ENCODE measurements at places on chromosomes 16 and 17.

- no peak for DNase-seq
These were observed 58.6 kb upstream of the DNAH9 start for GRCh38 chr17:11539637-11540036.

GRCh38 chr16:31861455-31861854, 12.2 kb upstream of the ZNF267 start:
- DNase-seq: no peak

DNA sequence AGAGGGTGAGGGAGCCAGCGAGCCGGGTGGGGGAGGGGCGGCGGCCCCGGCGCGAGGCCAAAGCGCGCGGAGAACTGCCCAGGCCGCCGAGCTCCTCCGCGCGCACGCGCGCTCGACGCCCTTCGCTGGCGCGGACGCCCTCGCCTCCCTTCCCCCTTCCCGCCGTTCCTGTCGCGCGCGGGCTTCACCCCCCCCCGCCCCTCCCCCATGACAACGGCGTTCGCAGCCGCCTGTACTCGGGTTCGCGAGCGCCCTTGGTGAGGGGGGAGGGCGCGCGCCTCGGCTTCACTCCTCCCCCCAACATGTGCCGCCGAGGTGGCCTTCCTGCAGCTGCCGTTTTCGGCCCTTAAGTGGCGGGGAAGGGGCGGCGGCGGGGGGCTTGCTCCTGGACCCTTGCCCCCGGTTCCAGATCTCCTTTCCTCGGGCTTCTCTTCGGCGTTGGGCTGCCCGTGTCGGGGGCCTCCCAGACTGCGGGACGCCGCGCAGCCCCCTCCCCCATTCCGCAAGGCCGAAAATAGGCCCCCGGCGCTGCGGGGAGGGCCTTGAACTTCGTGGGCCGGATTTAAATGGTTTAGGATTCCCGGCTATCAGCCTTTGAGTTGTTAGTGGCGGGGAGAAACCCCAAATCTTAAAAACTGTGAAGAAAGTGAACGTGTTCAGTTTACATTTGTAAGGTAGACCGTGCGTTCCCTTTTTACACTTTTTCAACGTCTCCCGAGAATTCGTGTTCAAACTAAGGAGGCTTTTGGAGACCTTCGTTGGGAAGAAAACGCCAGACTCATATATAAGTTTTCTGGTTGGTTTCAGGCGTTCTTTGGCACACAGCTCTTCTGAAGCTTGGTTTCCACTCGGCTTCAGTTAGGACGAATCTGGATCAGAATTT, 653 bp downstream of the SRRM2 start:
- no peak for DNase-seq

DNA sequence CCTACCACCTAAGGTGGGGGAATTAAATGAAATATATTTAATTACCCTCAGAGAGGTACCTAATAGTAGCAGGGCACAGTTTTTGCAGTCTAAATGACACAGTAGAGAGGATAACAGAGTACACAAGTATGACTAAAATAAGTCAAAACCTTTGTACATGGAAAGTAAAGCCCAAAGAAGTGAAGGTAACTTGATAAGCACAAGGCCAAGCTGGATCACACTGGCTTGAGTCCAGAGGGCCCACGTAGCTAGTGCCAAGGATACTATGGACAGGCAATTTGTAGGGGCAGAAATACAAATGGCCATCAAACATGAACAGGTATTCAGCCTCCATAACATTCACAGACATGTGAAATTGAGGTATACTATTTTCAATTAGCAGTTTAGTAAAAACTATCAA, 7.6 kb downstream of the MYO18A start:
- DNase-seq: no peak

- DNase-seq: no peak
These were observed 2.1 kb downstream of the RGS9 start for GRCh38 chr17:65139101-65139764.

DNA sequence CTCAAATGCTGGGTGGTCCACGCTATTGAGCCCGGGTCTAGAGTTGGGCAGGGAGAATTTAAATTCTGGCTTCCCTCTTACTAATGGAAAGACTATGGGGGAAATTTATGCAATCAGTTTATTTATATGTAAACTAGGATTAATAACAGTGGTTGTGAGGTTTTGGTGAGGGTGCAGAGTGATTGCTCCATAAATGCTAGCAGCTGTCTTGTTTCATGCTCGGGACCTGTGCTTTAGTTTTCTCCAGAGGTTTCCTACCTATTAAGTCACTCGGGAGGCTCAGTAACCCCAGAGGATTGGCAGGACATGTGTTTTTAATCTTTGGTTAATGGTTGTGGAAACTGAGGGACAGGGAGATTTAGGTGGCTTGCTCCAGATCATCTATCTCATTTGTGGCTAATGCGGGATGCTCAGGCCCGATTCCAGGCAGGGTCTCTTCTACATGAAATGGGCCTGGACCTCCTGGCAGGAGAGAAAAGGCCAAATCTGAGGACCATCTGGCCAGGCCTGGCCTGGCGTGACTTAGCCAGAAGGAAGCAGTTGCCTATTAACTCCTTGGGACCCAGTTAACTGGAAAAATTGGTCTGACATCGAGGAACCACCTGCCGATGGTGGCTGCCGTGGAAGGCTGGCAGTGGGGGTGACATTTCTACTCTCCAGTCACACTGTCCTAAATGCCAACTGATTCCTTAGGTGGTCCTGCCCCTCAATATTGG, 2.1 kb downstream of the PRCD start:
- no peak for DNase-seq

GRCh38 chr17:21079196-21079595, 36.4 kb upstream of the USP22 start:
- DNase-seq: no peak

GRCh38 chr17:27559506-27560481, 71.2 kb upstream of the LGALS9 start:
- no peak for DNase-seq

- no peak for DNase-seq
These were observed 11.0 kb downstream of the EFTUD2 start for GRCh38 chr17:44887971-44888954.

- no peak for DNase-seq
These were observed 60.5 kb upstream of the MYOCD start for GRCh38 chr17:12605222-12605621.

GRCh38 chr17:4994081-4994595, 3.2 kb downstream of the INCA1 start:
- no peak for DNase-seq

DNA sequence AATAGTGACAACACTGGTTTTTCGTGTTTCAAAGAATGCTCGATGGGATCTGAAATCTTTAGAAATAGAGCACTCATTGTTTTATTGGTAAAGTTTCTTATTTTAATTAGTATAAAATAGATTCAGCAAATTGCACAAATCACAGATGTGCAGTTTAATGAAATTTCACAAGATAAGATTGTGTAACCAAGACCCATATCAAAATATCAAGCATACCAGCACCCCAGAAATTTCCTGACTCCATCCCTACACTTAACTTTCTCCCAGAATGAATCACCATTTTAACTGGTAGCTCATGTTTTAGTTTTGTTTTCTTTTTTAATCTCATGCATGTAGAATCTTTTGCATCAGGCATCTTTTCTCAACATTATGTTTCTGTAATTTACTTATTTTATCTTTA, 185.9 kb downstream of the KCNJ2 start:
- no peak for DNase-seq

DNA sequence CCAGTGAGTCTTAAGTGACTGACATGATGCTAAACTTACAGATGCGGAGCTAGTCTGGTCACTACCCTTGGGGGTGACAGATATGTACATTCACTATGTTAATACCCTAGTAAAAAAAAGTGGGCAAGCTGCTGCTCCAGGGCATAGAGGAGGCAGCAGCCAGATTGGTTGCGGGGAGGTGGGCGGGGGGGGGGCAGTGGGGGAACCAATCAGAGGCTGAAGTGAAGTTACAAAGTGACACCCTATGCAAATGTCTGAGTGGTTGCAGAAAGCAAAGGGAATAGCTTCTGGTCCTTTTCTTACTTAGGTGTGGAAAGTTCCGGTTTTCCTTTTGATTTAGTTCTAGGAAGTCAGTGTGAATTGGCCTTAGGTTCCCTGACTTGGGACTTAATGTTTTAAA, 12.1 kb downstream of the NDEL1 start:
- DNase-seq: no peak

GRCh38 chr16:65745-66144, 6.7 kb downstream of the RHBDF1 start:
- peak; percentile 85 for DNase-seq

DNA sequence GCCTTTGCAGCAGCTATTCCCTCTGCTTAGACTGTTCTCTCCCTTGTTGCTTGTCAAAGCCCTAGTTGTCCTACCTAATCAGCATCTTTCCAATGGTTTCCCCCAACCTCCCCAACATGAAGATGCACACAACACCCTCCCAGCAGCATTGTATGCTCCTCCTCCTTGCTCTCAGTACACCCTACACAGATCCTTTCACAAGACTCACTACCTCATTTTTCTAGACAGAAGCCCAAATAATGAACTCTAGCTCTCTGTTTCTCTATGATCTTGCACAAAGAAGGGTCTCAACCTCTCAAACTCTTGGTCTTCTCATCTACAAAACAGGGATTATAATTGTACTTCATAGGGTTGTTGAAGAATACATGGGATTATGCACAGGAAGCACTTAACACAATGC, 19.4 kb downstream of the PSME3IP1 start:
- DNase-seq: no peak

- no peak for DNase-seq
These were observed 21.6 kb downstream of the PLA2G10 start for GRCh38 chr16:14672403-14672971.

DNA sequence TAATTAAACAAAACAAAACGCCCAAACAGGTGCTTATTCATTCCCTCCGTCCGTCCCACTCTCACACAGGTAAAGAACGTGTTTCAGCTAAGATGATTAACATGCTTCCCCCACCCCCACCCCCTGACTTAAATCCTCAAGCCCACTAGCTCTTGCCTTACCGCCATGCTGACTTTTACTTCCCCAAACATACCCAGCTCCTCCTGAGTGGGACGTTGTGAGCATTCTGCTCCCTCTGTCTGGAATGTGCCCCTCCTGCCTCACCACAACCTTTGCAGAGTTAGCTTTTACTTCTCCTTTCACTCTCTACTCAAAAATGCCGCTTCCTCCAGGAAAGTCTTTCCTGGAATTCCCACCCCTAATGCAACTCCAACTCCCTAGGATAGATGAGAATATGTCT, 774.0 kb upstream of the RBFOX1 start:
- no peak for DNase-seq

DNA sequence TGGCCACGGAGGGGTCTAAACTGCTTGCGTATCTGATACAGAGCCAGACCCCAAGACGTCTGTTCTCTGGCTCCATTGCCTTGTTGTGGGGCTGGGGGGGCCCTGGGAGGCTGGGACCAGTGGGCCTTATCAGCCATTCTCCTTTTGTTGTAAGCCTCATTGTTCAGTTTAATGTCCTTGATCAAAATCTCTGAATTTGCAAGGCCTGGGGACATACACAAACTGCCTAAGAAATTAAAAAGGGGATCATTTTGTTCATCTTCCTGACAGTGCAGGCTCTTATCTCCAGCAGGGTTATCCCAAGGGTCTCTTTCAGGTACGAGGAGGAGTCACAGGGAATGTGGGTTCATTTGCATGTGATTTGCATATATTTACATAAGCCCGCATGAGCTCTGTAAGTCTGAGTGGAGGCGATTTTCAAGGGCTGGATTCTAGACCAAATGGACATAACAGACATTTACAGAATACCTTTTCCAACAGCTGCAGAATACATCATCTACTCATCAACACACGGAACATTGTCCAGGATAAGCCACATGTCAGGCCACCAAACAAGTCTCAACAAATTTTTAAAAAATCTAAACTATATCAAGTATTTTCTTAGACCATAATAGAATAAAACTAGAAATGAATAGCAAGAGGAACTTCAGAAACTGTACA, 269.8 kb downstream of the RBFOX1 start:
- DNase-seq: no peak

DNA sequence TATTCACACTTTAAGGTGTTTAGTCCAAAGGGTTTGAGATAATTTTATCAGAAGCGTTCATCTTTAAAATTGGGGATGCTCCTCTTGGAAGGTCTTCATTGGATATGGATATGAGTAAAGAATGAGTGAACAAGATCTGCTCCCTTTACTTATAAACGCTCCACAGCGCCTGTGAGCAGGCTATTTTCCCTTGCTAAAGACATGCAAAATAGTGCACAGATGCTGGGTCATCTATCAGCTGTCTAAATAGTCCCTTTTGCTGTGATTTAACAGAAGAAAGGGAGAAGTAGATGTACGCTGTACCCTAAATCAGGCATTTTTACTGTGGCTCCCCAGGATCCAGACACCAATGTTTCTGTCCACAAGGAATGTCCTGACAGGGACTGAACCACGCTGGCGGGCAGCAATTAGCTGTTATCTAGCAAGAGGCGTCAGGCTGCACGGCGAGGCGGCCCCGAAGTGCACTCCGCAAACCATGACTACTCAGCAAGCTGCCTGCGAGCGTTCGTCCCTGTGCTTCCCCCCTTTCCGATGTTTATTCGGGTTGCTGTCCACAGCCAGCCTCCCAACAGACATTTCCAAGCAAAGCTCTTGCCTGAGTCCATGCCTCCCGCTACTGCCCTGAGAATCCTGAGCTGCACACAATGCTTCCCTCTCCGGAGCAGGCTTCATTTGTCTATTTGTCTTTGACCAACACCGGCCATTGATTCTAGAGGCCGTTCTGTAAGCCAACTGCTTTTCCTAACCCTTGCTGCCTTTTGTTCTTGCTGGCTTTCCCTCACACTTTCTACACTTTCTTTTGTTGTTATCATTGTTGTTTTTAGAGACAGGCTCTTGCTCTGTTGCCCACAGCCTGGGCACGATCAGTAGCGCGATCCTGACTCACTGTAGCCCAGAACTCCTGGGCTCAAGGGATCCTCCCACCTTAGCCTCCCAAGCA, 55.7 kb upstream of the CNEP1R1 start:
- DNase-seq: no peak

GRCh38 chr16:19153876-19154275, 14.2 kb upstream of the SYT17 start:
- DNase-seq: no peak
